Pancreas (tissue), 10 donors: ENCODE measurements at places on chromosomes 6 and 20. TPM values are rescaled to one million over a fixed set of nuclear protein-coding genes. Genes with fewer than 3 reads are reported as not detected.
A peak's percentile ranks its signal among the peaks of the same experiment; 100 is the strongest.

GRCh38 chr6:39496456-39496855, 174.0 kb upstream of the KCNK16 start:
- H3K4me3 ChIP-seq, result no peak overlapping the region
- no peak for DNase-seq
- H3K27ac ChIP-seq, result no peak overlapping the region
- H3K4me1 ChIP-seq, result no peaks in the 10 kb centered on the region

DNA sequence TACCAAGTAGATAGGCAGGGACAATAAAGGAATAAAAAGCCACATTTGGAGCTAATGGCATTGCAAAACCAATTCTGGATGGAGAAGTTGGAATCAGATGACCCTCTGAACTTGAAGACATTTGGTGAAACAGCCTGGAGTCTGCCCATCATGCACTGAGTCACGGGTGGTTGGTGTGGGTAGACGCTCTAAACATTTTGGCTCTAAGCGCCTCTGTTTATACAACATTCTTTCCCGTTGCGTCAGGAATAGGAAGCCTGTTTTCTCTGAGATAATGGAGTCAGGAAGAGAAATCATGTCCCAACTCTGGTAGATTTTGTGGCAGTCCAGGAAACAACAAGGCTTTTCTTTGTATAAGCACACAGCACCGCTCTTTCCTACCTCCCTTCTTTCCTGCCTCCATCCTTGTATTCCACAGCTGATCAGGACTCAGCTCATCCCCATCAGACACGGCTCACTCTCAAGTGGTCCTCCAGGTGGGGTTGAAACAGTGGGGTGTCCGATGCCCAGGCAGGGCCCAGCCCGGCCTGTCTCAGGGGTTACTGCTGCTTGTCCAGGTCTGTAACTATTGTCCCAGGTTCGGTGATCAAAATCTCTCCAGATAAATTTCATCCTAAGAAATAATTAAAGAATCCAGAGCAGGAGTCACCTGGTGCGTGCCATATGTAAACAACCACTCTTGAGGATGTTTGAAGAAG, 12.1 kb upstream of the RAMACL start:
- H3K4me3 ChIP-seq, result no peak overlapping the region
- no peaks in the 10 kb centered on the region for H3K27me3 ChIP-seq
- no peak for DNase-seq

- no peaks in the 10 kb centered on the region for H3K27me3 ChIP-seq
- no peak for DNase-seq
- H3K4me3 ChIP-seq, result no peak overlapping the region
Measured at GRCh38 chr6:37615564-37616340, 81.9 kb downstream of the MDGA1 start.

DNA sequence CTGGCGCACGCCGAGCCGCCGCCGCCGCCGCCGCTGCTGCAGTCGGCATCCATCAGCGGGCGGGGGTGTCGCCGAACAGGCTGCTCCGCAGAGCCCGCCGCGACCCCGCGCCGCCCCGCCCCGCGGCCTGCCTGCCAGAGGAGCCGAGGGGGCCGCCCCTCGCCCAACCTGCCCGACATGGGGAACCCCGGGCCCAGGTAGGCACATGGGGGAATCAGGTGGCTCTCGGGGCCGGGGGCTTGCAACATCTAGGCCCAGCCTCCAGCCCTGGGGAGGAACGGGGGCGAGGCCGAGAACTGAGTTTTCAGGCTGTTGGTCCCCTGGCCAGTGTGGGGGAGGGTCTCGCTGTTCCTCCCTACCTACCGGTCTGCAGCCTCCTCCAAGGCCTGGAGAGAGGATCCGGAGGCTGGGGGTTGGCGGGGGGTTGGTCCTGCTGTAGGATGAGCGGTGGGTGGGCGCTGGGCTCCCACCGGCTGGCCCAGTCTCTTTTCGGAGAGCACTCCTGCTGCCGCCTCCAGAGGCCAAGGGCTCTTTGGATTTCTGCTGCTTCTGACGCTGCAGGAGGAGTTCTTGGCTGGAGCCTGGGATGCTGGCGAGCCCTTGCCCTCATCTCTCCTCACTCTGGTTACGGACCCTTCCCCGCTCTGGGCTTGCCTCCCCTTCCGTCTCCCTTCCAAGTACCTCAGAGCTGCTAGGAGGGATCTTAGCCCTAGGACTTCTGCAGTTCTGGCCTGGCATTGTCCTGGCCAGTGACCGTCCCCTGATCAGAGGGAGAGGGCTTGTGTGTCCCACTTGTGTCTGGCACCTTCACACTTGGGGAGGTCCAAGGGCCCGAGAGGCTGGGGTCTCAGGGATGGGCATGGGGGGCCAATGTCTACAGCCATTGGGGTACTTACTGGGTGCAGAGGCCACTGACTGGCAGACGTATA, at the start of gene EPB41L1:
EPB41L1 (plus strand) TSS at position 41 of the 929 bp plus-strand sequence. CDS start 19,038 bp downstream, outside the sequence.
- no peaks in the 10 kb centered on the region for H3K36me3 ChIP-seq
- peak; percentile 84 for DNase-seq
- H3K27ac ChIP-seq, result no peak within 1 kb of the TSS

DNA sequence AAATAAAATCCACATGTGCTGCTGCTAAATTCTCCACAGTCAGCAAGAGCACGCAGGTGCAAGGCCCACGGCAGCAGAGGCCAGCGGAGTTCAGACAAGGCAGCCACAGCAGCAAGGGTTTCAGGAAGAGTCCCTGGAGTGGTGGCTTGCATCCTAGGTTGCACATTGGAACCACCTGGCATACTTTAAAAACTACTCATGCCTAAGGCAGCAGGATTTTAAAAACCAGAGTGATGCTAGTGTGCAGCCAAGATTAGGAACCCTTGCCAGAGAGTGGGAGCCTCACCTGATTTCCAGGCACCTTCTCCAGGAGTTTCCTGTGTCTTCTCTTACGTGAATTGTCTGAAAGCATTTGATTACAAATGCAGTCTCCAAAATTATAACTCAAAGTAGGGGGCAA, 104.0 kb upstream of the GPR6 start:
- no peaks in the 10 kb centered on the region for H3K4me1 ChIP-seq
- no peaks in the 10 kb centered on the region for H3K36me3 ChIP-seq
- no peak overlapping the region for H3K4me3 ChIP-seq
- H3K27ac ChIP-seq, result no peak overlapping the region

GRCh38 chr20:45300961-45301360, 5.7 kb upstream of the RBPJL start:
- no peak overlapping the region for H3K27ac ChIP-seq
- peaks cover 2% of the 10 kb centered on the region for H3K4me1 ChIP-seq
- peak; percentile 27 for DNase-seq

GRCh38 chr6:79713701-79714322, 82.7 kb downstream of the SH3BGRL2 start:
- no peak for DNase-seq
- H3K27me3 ChIP-seq, result no peaks in the 10 kb centered on the region
- no peaks in the 10 kb centered on the region for H3K4me1 ChIP-seq
- no peak overlapping the region for H3K4me3 ChIP-seq
- H3K36me3 ChIP-seq, result no peaks in the 10 kb centered on the region

DNA sequence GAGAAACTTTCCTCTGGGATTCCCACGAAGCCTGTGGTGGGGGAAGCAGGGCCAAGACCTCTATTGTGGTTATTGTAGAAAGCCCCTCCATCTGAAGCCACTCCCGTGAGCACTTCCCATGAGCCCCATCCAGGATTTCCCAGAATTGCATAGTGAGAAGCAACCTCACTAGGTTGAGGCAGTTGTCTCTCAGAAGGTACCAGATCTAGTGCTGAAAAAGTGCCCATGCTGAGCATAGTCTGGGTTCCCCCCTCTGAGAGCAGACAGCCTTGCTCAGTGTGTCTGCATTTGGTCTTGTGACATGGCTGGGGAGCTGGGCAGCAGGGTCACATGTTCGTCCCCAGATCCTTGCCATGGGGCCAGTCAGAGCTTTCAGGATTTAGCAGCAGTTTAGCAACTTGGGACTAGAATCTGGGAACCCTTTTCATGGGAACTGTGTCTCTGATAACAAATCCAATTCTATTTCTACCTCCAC, 38.6 kb downstream of the SLC9A8 start:
- no peak overlapping the region for H3K27ac ChIP-seq
- no peaks in the 10 kb centered on the region for H3K4me1 ChIP-seq
- DNase-seq, result no peak
- H3K27me3 ChIP-seq, result no peaks in the 10 kb centered on the region

GRCh38 chr6:3328145-3328544, 69.4 kb downstream of the PSMG4 start:
- H3K4me1 ChIP-seq, result peaks cover 42% of the 10 kb centered on the region
- no peak for DNase-seq
- H3K27ac ChIP-seq, result no peak overlapping the region
- no peaks in the 10 kb centered on the region for H3K36me3 ChIP-seq

DNA sequence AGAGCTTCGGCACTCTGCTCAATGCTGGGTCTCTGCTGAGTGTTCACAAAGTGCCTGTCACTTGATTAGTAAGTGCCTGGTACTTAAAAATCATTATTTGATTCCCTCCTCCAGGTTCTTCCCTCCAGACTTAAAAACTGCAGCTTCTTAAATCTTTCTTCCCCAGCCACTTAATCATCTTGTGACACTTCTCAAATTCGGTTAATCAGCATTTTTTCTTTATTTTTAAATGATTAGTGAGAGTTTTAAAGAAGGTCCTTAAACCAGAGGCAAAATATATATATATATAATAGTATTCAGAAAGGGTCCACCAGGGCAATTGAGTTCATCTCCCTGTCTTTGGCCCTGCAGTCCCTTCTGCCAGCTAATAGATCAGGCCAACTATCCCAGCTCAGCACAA, 8.0 kb upstream of the BANF2 start:
- no peaks in the 10 kb centered on the region for H3K36me3 ChIP-seq
- no peak overlapping the region for H3K4me3 ChIP-seq
- H3K27me3 ChIP-seq, result no peaks in the 10 kb centered on the region
- no peak overlapping the region for H3K27ac ChIP-seq
- DNase-seq, result no peak

DNA sequence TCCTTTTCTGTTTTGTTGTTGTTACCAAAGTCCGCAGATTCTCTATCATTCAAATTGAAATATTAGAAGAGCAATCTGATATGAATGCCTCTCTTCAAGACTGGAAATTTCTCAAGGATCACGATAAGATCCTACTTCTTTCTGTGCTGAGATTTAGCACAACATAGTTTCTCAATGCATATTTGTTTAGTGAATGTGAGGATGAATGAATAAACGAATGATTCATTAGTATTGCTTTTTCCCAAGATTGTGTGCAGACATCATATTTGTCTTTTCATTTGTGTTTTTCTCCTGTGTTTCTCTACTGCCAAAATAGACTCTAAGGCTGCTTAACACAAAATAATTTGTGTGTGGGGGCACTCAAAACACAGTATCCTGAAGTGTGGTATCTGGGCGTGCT, 862.7 kb upstream of the MAP3K7 start:
- no peaks in the 10 kb centered on the region for H3K27me3 ChIP-seq
- no peak overlapping the region for H3K27ac ChIP-seq
- no peaks in the 10 kb centered on the region for H3K36me3 ChIP-seq
- DNase-seq, result no peak

GRCh38 chr6:87699576-87699975, 2.5 kb downstream of the AKIRIN2 start:
- DNase-seq, result no peak
- no peaks in the 10 kb centered on the region for H3K27me3 ChIP-seq
- H3K4me3 ChIP-seq, result peak overlapping the region; percentile 74
- no peaks in the 10 kb centered on the region for H3K36me3 ChIP-seq
- no peak overlapping the region for H3K27ac ChIP-seq

- DNase-seq, result no peak
- H3K4me1 ChIP-seq, result no peaks in the 10 kb centered on the region
- H3K27me3 ChIP-seq, result no peaks in the 10 kb centered on the region
- H3K36me3 ChIP-seq, result no peaks in the 10 kb centered on the region
- H3K4me3 ChIP-seq, result no peak overlapping the region
Measured at GRCh38 chr6:1592852-1593251, 16.9 kb upstream of the FOXC1 start.

DNA sequence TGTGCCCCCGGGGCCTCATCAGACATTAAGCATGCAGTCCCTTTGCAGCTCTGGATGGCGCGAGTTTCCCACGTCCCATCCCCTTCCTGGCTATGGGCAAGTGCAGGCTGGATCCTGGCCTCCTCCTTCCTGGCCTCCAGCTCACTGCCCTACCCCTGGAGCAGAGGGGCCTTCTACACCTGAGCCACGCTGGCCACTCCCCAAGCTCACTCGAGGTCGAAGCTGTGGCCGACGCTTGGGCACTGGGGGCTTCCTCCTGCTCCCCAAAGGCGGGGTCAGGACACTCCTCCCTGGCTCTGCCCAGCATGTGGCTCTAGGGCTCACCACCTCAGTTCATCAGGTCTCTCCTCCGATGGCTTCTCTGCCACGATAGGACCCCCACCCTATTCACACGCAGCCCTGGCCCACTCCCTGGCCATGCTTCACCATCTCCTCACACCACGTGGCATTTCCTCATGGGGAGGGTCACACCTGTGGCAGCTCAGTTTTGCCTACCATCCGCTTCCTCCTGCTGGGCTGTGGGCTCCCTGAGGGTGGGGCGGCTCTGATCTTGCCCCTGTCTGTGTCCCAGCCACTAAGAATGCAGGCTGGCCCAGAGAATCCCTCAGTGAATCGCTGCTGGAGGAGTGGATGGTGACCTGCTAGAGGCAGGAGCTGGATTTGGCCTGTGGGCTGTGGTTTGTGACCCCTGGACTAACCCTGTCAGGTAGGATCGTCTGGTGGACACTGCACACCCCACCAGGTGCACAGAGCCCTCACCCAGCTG, 280.7 kb downstream of the TAF4 start:
- no peak overlapping the region for H3K27ac ChIP-seq
- no peak overlapping the region for H3K4me3 ChIP-seq
- DNase-seq, result peak; percentile 40
- H3K27me3 ChIP-seq, result no peaks in the 10 kb centered on the region
- H3K4me1 ChIP-seq, result no peaks in the 10 kb centered on the region
- no peaks in the 10 kb centered on the region for H3K36me3 ChIP-seq

DNA sequence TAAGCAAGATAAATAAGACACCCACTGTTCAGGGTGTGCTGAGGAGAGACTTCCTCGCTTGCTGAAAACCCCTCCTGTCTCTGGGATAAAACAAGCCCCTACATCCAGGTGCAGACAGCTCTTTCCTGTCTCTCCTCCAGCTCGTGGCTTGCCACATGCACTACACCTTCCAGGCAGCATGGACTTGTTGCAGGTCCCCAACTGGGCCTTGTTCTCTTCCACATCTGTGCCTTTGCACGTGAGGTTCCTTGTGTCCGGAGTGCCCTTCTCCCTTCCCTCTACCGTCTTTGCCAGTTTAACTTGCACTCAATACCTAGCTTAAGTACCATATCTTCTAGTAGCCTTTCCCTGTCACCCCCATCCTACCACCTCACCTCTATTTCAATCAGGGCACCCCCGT, 397.6 kb downstream of the RNGTT start:
- H3K4me1 ChIP-seq, result no peaks in the 10 kb centered on the region
- no peak overlapping the region for H3K27ac ChIP-seq
- no peak overlapping the region for H3K4me3 ChIP-seq
- DNase-seq, result no peak
- H3K27me3 ChIP-seq, result no peaks in the 10 kb centered on the region

DNA sequence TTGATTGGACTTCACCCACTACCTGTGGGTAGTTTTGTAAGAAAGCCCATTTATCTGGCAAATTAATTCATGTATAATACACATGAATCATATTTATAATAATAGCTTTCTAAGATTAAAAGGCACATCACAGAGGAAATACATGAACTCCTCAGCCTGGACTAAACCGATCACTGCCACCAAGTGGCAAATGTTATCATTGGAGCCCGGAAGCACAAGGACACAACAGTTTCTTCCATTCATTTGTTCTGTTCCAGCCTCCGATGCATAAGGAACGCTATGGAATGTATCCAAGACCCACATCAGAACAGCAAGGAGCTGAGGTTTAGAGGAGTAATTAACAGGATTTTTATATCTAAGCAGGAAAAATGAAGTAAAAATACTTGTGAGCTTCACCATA, 13.9 kb upstream of the IPCEF1 start:
- H3K27ac ChIP-seq, result no peak overlapping the region
- no peak for DNase-seq
- no peaks in the 10 kb centered on the region for H3K27me3 ChIP-seq

Gene MLN
- total RNA-seq, result not detected

Gene OPRM1
- total RNA-seq, result not detected

Gene LY6G5C
- total RNA-seq, result 2.7 TPM

Gene FHL5
- 1.2 TPM for total RNA-seq

Gene C20orf141
- not detected for total RNA-seq

Gene SLC44A4
- total RNA-seq, result 4.6 TPM

Gene GOPC
- 5.9 TPM for total RNA-seq
